ENCODE measurements at places on chromosomes 7 and 10.

DNA sequence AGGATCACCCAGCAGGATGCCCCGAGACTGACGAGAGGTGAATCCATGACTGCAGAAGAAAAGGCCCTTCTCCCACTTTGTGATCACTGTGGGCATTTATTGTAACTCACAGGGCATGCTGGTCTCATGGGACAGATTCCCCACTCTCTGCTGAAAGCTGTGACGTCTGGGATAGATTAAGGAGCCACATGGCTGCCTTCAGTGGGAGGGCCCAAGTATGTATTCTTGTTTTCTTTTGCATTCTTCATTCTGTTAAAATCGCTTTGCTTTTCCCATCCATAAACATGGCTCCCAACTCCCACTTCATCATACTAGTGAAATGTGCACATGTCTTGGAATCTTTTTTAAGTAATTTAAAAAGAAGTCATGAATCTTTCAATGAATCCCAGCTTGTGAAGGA lies 67.2 kb downstream of the FAM107B start:
- DNase-seq: no peak

DNA sequence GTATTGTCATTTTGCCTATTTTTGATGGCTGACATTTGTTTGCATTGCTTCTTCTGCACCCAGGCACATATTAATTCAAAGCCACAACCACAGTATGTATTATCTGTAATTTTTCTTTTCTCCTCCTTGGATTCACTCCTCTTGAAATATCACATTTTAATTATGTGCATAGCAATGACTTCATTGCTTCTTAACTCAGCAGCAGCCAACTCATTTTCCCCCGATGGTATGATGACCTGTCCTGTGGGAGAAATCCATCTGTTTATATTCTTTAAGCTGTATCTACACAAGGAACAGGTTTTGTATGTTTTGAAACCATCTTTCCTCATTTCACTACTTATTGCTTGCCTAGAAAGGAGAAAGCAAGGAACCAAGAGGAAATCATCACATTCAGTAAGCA lies 588.8 kb downstream of the INHBA start:
- DNase-seq: no peak

GRCh38 chr10:114477285-114477684 lies 73.0 kb upstream of the AFAP1L2 start:
- no peak for DNase-seq

- DNase-seq: no peak
These were observed 216.8 kb upstream of the CCDC6 start for GRCh38 chr10:60123172-60123571.

GRCh38 chr7:120169996-120170783 lies 102.8 kb upstream of the KCND2 start:
- DNase-seq: no peak

- DNase-seq: no peak
These were observed 2.5 kb downstream of the TES start for GRCh38 chr7:116212869-116213268.

DNA sequence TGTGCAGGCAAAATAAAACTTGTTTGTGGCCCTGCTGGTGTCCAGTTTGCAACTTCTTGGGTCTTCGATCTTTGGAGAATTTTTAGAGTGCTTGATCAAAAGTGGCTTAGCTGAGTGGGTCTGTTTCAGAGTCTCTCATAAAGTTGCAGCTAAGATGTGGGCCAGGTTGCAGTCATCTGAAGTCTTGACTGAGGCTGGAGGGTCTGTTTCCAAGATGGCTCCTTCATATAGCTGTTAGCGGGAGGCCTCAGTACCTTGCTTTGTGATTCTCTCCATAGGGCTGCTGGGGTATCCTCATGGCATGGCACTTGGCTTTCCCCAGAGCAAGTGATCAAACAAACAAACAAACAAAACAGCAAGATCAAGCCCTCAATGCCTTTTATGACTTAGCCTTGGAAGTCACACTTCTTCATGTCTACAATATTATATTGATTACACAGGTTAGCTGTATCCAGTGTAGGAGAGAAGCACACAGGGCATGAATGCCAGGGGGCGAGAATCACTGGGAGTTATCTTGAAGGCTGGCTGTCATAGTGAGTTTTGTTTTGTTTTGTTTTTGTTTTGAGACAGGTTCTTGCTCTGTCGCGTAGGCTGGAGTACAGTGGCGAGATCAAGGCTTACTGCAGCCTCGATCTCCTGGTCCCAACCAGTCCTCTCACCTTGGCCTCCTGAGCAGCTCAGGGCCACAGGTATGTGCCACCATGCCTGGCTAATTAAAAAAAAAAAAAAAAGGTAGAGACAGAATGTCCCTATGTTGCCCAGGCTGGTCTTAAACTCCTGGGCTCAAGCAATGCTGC lies 10.2 kb downstream of the CYP26A1 start:
- DNase-seq: no peak

DNA sequence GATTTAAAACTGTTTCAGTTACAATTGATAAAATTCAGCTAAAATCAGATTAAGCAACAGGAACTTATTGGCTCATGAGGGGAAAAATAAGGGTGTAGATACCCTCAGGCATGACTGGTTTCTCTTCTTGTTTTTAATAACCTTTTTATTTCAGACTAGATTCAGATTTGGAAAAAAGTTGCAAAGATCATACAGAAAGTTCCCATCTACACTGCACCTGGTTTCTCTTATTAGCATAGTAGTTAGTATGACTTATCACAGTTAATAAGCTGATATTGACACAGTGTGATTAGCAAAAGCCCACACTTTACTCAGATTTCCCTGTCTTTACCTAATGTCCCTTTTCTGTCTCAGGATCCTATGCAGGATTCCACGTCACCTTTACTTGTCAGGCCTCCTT lies 53.3 kb downstream of the HTR5A start:
- no peak for DNase-seq

DNA sequence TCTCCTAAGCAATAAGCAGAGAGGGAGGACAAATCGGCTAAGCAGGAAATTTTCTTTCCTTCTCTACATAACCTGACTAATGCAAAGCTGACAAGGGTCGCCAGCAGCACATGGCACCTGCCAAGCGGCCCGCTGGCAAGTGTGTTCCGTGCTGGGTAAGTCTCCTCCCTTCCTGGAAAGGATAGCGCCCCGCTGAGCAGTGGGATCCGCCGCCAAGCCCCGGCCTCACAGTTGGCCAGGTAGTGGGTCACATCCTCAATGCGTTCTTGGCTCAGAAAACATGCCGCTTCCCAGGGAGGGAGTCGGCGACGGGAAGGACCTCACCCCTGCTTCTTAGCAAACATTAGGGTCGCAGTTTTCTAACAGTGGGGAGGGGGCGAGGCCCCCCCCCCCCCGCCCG lies 488.9 kb upstream of the NUPR2 start:
- no peak for DNase-seq

DNA sequence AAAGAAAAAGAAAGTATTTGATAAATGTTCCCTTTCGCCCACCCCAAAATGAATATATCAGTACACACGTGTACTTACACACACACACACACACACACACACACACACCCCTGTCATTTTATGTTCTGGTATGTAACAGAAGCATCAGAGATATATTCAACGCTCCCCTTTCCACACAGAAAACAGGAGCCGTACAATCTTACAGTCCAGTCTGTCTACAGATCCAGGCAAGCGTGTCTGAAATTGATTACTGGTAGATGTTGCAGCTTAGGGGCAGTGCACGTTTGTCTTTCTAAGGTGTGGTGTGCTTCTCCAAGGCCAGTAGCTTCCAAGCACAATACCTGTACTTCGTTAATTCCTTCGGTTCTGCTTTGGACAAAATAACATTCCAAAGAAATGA lies 143.7 kb upstream of the RNF32 start:
- DNase-seq: no peak

DNA sequence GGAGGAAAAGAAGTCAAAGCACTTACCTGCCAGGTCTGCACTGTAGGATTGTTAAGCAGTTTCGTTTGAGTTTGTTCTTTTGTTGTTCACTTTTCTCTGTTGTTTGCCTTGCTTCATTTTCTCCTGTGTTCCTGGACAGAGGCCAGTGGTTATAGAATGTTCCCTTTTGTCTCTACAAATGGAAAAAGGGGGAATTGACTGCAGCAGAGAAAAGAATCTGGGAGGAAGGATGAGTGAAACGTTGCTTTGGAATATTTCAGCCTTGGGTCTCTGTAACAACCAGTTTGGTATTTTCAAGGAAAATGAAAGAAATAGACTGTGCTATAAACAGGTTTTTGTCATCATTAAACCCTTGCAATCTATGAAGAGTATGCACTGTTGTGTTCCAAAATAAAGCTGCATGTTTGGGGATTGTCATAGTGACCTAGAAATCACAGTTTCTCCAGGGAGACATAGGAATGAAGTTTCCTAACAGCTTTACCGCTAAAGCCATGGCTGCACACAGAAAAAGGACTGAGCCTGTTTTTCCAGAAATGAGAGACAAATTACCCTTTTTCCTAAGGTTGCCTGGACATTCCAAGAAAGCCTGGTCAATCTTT lies 60.8 kb upstream of the HABP2 start:
- DNase-seq: no peak

DNA sequence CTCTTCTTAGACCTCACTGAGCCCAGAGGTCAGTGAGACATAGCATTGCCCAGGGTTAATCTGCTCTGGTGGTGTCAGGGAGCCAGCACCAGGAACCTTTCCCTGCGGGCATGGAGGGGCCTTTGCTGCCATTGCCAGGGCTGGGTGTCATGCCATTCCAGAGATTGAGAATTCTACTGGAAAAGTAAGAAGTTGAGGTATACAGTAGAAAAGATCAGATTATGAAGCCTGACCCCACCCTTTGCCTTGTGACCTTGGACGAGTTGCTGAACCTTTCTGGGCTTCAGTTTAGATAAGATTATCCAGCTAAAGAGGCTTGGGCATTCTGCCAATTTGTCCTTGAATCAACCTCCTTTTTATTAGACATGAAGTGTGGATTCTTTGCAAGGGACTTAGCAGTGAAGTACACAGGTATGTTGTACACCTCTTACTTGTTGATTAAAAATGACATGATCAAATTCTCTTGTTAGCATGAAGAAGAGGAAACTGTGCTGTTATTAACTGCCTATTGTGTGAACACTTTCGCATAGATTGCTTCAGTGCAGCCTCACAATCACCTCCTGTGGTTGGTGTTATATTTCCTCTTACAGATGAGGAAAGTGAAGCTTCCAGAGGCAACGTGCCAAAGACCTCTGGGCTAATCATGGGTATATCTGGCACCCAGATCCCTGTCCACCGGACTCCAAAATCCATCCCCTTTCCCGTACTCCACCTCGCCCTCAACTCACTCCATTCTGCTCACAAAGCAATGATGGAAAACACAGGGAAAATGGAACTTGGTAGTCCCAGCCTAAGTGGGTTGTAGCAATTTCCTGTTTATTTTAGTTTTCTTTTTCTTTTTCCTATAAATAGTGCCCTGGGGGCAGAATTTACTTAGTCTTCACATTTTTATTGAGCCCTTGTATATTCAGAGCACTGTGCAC lies 151.3 kb downstream of the CAMK1D start:
- no peak for DNase-seq

DNA sequence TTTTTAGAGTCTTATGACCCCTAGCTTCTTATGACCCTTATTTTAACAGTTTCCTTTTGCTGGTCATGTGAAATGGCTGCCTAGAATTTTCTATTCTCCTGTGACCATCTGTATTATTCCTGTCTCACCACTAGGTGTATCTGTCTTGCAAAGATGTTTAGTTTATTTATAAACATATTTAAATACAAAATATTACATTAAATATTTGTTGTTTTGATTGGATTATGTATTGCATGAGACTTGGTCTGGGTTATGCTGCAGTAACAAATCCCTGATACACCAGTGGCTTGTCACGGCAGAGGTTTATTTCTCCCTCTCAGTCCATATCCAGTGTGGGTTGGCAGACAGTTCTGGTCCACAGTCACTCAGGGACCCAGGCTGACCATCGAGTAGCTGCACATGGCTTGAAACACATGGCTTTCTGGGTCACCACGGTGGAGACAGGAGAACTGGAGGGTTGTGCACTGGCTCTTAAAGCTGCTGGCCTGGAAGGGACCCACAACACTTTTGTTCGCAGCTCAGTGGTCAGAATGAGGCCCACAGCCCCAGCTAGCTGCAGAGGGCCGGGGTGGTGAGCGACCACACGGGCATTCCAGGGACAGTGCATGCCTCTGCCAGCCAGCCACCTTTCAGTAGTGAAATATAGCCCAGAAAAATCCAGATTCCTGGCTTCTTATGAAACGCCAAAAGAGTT lies 7.4 kb downstream of the RASSF4 start:
- no peak for DNase-seq

DNA sequence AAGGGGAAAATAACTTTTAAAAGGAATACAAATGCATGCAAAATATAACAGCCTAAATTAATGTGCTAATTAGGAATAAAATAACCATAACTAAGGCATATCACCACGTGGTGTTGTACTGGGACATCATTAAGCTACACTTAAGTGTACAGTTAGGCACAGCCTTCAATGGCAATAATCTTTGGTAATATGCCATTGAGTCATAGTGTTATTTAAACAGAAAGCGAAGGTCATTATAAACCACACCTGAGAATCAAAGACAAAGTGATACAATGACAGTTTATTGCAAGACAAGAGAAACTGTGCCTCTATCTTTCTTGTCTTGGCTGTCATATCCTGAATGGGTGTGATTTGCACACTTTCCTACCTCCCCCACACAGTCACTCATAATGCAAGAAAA lies 30.5 kb upstream of the AUTS2 start:
- no peak for DNase-seq

DNA sequence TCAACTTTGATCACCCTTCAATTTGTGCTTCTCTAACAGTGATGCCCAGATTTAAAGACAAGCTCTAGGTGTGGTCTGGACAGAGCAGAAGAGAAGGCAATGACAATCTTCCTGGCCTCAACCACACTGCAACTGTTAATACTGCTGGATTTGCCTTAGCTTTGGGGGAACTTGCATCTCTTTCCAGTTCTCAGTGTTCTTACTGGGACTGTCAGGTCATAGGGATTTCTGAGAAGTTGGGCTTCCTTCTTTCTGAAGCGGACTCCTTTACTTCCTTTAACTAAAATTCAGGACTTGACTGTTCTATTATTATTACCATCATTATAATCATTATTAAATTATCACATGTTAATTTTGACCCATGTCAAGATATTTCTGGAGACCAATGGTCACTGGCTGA lies 80.8 kb downstream of the OSBPL3 start:
- DNase-seq: no peak

DNA sequence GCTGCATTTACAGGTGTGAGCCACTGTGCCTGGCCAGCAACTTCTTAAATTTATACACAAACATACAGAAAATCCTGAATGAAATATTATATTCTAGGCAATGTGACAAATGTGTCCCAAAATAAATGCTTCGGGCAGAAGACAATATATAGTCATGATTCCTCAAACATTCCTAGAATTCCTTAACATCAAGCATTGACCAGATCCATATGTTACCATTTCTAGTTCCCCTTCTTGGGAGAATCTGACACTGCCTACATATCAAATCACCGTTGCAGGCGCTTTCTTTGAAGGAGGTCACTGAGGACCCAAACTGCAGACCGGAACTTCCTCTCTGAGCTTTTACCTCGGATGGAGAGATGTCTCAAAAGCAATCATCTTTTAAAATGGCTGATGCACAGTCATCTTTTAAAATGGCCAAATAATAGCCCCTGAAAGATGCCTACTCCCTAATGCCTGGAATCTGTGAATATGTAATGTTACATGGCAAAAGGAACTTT lies 323.5 kb downstream of the PHF14 start:
- no peak for DNase-seq
